Thoracic aorta (tissue), 2 donors: ENCODE measurements at places on chromosomes 13 and 19. TPM values are rescaled to one million over a fixed set of nuclear protein-coding genes. Genes with fewer than 3 reads are reported as not detected.

The KCNN4 gene
- 3.5 TPM for total RNA-seq

The LGALS14 gene
- not detected for total RNA-seq

The GTF2F2 gene
- total RNA-seq, result 18.4 TPM

The VSIG10L gene
- total RNA-seq, result 0.54 TPM

DNA sequence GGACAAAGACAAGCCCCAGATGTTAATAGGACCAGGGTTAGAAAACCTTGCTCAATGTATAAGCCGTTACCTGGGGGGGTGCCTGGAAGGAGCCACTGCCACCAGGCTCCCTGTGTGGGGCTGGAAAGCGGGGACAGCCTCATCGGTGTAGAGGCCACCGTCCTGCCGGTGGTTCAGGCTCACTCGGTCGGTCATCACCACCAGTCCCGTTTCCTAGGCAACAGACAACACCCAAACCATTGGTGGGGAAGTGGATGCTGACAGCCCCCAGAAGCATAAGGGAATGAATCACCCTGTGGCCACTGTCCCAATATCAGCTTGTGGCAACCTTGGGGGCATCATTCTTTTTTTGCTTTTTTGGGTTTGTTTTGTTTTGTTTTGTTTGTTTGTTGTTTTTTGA, 55.8 kb downstream of the CPAMD8 start:
- no peak overlapping the region for H3K27ac ChIP-seq
- H3K4me3 ChIP-seq, result no peak overlapping the region
- no peaks in the 10 kb centered on the region for H3K27me3 ChIP-seq
- H3K4me1 ChIP-seq, result no peaks in the 10 kb centered on the region
- no peaks in the 10 kb centered on the region for H3K36me3 ChIP-seq

- H3K4me1 ChIP-seq, result no peaks in the 10 kb centered on the region
- H3K36me3 ChIP-seq, result peaks cover 10% of the 10 kb centered on the region
- no peak overlapping the region for H3K27ac ChIP-seq
- no peaks in the 10 kb centered on the region for H3K27me3 ChIP-seq
- no peak overlapping the region for H3K4me3 ChIP-seq
These were observed 7.0 kb upstream of the SLC25A42 start for GRCh38 chr19:19056636-19057275.

DNA sequence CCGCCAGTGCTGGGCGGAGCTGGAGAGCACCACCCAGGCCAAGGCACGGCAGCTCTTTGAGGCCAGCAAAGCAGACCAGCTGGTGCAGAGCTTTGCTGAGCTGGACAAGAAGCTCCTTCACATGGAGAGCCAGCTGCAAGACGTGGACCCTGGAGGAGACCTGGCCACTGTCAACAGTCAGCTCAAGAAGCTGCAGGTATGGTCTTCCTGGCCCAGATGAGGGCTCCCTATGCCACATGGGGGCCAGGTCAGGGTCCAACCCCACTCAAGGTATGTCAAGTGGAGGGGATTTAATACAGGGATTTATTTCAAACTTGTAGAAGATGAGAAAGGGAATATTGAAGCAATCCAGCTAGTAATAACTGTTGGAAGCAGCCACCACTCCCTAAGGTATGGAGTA, 42.5 kb upstream of the SHKBP1 start:
- no peak overlapping the region for H3K27ac ChIP-seq
- H3K36me3 ChIP-seq, result no peaks in the 10 kb centered on the region
- peaks cover 13% of the 10 kb centered on the region for H3K4me1 ChIP-seq
- H3K4me3 ChIP-seq, result no peak overlapping the region

DNA sequence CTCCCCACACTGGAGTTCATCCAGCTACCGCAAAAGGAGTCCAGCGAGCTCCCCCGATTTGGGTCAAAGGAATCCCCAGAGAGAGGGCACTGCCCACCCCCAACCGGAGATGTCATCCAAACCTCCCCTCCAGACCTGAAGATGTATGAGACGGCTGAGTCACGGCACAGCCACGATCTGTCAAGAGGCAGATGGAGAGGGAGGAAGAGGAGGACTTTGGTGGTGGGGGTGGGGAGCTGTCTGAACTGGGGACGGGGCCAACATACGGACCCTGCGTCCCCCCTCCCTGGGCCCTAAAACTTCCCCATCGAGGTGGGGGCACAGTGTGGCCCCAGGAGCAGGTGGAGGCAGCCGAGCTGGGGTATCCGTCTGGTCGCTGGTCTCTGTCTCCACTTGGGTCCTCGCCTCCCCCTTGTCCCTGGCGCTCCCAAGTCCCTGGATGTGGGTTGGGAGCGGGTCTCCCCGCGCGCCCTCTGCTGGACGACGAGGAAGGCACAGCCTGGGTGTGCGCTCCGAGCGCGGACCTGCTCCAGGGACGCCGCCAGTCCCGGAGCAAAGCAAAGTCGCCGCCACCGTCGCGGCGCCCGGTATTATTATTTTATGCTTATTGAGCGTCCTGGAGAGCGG, 3.8 kb downstream of the PDE4A start:
- peak overlapping the region; percentile 65 for H3K4me3 ChIP-seq
- H3K27ac ChIP-seq, result no peak overlapping the region
- DNase-seq, result no peak
- H3K27me3 ChIP-seq, result peaks cover 17% of the 10 kb centered on the region

DNA sequence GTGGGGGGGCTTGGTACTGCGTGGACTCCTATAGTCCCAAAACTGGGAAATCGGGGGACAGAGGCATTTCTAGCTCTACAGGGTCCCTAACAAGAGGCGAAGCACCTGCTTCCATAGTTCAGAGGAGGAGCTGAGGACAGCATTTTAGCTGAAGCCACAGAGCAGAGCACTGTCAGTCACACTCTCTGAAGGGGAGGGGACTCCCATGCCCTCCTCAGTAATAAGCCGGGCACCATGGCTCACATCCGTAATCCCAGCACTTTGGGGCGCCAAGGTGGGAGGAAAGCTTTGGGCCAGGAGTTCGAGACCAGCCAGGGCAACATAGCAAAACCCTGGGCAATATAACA, 3.8 kb downstream of the NPAS1 start:
- no peak for DNase-seq
- no peak overlapping the region for H3K4me3 ChIP-seq
- H3K27ac ChIP-seq, result no peak overlapping the region
- no peaks in the 10 kb centered on the region for H3K36me3 ChIP-seq
- peaks cover 22% of the 10 kb centered on the region for H3K4me1 ChIP-seq

- H3K4me1 ChIP-seq, result no peaks in the 10 kb centered on the region
- no peak overlapping the region for H3K27ac ChIP-seq
- H3K27me3 ChIP-seq, result no peaks in the 10 kb centered on the region
- no peak overlapping the region for H3K4me3 ChIP-seq
- no peaks in the 10 kb centered on the region for H3K36me3 ChIP-seq
- DNase-seq, result no peak
These were observed 479.1 kb downstream of the SUCLA2 start for GRCh38 chr13:47521890-47522487.

GRCh38 chr19:27748551-27749152, 1464.3 kb downstream of the UQCRFS1 start:
- peaks cover 6% of the 10 kb centered on the region for H3K36me3 ChIP-seq
- DNase-seq, result no peak
- H3K27ac ChIP-seq, result no peak overlapping the region
- H3K4me3 ChIP-seq, result no peak overlapping the region

DNA sequence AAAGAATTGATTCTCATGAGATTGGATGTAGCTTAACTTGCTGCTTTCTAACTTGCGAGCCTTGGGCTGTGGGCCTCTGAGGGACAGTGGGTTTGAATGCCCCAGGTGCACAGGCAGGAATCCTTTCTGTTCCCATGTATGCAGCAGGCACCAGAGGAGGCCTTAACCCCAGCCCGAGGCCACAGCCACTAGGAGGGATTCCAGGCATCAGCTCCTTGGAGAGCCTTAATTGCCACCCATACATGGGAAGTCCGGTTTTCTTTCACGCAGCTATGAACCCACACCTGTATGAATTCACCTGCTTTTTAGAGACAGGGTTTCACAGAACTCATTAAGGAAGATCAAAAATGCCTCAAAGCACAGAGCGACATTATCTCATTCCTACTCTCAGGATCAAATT, 117.9 kb downstream of the CRYL1 start:
- no peak overlapping the region for H3K27ac ChIP-seq
- H3K27me3 ChIP-seq, result no peaks in the 10 kb centered on the region
- H3K4me1 ChIP-seq, result no peaks in the 10 kb centered on the region
- peaks cover 6% of the 10 kb centered on the region for H3K36me3 ChIP-seq

- H3K27ac ChIP-seq, result no peak overlapping the region
- H3K27me3 ChIP-seq, result no peaks in the 10 kb centered on the region
- H3K4me1 ChIP-seq, result no peaks in the 10 kb centered on the region
- H3K36me3 ChIP-seq, result no peaks in the 10 kb centered on the region
These were observed 476.3 kb upstream of the SLITRK1 start for GRCh38 chr13:84358601-84359000.

DNA sequence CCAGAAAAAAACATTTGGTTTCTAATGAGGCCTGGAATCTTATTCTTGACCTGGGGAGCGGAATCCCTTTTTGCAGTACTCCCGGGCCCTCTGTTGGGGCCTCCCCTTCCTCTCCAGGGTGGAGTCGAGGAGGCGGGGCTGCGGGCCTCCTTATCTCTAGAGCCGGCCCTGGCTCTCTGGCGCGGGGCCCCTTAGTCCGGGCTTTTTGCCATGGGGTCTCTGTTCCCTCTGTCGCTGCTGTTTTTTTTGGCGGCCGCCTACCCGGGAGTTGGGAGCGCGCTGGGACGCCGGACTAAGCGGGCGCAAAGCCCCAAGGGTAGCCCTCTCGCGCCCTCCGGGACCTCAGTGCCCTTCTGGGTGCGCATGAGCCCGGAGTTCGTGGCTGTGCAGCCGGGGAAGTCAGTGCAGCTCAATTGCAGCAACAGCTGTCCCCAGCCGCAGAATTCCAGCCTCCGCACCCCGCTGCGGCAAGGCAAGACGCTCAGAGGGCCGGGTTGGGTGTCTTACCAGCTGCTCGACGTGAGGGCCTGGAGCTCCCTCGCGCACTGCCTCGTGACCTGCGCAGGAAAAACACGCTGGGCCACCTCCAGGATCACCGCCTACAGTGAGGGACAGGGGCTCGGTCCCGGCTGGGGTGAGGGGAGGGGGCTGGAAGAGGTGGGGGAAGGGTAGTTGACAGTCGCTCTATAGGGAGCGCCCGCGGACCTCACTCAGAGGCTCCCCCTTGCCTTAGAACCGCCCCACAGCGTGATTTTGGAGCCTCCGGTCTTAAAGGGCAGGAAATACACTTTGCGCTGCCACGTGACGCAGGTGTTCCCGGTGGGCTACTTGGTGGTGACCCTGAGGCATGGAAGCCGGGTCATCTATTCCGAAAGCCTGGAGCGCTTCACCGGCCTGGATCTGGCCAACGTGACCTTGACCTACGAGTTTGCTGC, at the start of gene ICAM4:
Gene ICAM4, plus strand, starts transcription at position 153 of the 935 bp plus-strand sequence. Its CDS starts 58 bp downstream, at position 211.
- H3K27ac ChIP-seq, result no peak within 1 kb of the TSS
- H3K4me3 ChIP-seq, result peak within 1 kb of the TSS; percentile 23
- peaks cover 5% of the 10 kb centered on the region for H3K36me3 ChIP-seq
- H3K27me3 ChIP-seq, result peaks cover 11% of the 10 kb centered on the region

DNA sequence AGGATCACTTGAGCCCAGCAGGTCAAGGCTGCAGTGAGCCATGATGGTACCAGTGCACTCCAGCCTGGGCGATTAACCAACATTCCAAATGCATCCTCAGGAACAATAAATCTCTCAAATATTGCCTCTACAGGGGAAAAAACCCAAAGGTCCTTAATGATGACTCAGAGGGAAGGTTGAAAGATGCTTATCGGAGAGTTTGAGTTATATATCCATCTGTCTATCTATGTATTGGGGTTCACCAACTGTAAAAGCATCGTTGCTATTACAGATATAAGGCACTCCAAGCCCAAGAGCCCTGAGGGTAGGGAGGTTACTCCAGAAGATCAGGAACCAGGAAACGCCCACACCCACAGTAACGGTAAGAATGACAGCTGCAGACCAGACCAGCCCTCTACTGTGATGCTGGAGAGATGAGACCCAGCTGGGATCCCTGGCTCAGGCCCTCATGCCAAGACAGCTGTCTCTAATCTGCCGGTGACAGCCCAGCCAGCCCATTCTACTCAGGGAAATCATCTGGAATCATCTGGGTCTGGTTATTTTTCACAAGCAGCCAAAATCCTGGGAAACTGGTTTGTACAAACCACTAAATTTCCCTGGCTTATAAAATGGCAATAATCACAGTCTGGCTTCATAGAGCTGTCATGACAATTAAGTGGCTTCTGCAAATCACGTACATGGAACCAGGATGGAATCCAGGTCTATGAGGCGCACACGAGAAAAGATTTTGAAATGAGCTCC, 23.8 kb downstream of the TEX101 start:
- no peak overlapping the region for H3K27ac ChIP-seq
- H3K4me3 ChIP-seq, result no peak overlapping the region
- DNase-seq, result no peak
- no peaks in the 10 kb centered on the region for H3K4me1 ChIP-seq
- H3K27me3 ChIP-seq, result no peaks in the 10 kb centered on the region

GRCh38 chr19:33284756-33285155, 17.6 kb downstream of the CEBPA start:
- DNase-seq, result no peak
- H3K4me1 ChIP-seq, result no peaks in the 10 kb centered on the region
- no peak overlapping the region for H3K27ac ChIP-seq
- no peaks in the 10 kb centered on the region for H3K27me3 ChIP-seq
- H3K36me3 ChIP-seq, result no peaks in the 10 kb centered on the region

DNA sequence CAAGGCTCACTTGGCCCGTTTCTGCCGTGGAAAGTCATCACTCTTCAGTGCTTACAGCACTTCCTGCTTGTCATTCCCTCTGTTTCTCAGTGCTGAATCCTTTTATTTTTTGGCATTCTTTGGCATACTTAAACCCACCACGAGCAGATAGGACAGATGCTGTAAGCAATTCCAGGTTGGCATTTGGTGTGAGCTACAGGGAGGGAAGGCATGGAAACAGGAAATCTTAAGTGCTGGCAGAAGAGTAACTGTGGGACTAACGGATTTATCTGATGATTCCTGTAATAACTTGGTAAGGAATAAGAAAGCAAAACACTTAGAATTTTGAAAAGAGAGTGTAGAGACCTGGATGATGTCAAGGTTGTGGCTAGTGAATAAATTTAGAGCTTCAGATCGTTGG, 273.4 kb downstream of the GPC6 start:
- DNase-seq, result no peak
- no peaks in the 10 kb centered on the region for H3K27me3 ChIP-seq
- no peaks in the 10 kb centered on the region for H3K4me1 ChIP-seq
- peak overlapping the region; percentile 16 for H3K4me3 ChIP-seq
- no peaks in the 10 kb centered on the region for H3K36me3 ChIP-seq

- H3K4me3 ChIP-seq, result no peak overlapping the region
- peaks cover 46% of the 10 kb centered on the region for H3K4me1 ChIP-seq
- H3K27ac ChIP-seq, result no peak overlapping the region
- no peaks in the 10 kb centered on the region for H3K36me3 ChIP-seq
- no peak for DNase-seq
- no peaks in the 10 kb centered on the region for H3K27me3 ChIP-seq
These were observed 15.3 kb downstream of the GADD45B start for GRCh38 chr19:2491130-2491801.
